Smooth muscle cell of the coronary artery (primary cell): ENCODE measurements at places on chromosomes 2 and 18. TPM values are rescaled to one million over a fixed set of nuclear protein-coding genes. Genes with fewer than 3 reads are reported as not detected.

The ST8SIA5 gene
- total RNA-seq: under 0.01 TPM in 1 of 2 replicates, not detected in the other

The CLHC1 gene
- total RNA-seq: 5.6 and 12.1 TPM in 2 replicates

The ASB18 gene
- not detected in 2 replicates for total RNA-seq

The PROKR1 gene
- total RNA-seq: not detected in 2 replicates

The FBXO36 gene
- total RNA-seq: 0.82 and 1.4 TPM in 2 replicates

The EIF4E2 gene
- 165 and 166 TPM in 2 replicates for total RNA-seq

The CFAP65 gene
- total RNA-seq: not detected in 2 replicates

The AFF3 gene
- total RNA-seq: 0.08 and 0.12 TPM in 2 replicates

The G6PC2 gene
- not detected in 2 replicates for total RNA-seq

The ABCG5 gene
- total RNA-seq: not detected in 2 replicates

The MROH2A gene
- 0.15 TPM in 1 of 2 replicates, not detected in the other for total RNA-seq
